ENCODE measurements at places on chromosomes 4 and X.

GRCh38 chrX:23821847-23822246, 38.9 kb downstream of the SAT1 start:
- no peak for DNase-seq

GRCh38 chr4:82611982-82612381, 50.2 kb upstream of the TMEM150C start:
- no peak for DNase-seq

DNA sequence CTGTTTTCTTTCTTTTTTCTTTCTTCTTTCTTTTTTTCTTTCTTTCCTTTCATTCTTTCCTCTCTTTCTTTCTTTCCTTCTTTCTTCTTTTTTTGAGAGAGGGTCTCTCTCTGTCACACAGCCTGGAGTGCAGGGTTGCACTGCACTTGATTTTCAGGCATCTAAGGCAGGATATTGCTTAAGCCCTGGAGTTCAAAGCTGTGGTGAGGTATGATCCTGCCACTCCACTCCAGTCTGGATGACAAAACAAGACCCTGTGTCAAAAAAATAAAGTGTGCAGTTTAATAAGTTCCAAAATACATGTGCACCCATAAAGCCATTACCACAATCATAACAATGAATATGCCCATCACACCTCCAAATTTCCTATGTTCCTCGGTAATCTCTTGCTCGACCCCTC, 10.6 kb upstream of the ZNF718 start:
- no peak for DNase-seq

GRCh38 chr4:99885063-99885664, 9.1 kb downstream of the LAMTOR3 start:
- peak; percentile 81 for DNase-seq

DNA sequence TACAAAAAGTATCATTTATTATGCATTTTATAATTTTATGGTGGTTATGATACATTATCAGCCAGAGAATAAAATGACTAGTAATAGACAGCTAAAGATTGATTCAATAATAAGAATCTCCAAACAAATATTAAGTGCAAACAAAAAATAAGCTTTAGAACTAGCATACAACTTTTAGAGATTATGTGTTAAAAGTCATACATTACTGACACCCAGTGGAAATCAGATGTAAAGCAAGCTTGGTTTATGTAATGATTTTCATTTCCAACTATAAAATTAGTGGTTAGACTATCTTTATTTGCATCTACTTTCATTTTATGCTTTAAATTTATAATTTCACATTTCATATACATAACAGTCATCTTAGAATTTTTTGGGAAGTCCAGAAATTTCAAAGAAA, 57.7 kb downstream of the IL13RA2 start:
- peak; percentile 9 for DNase-seq

GRCh38 chr4:829291-829690, 3.4 kb upstream of the CPLX1 start:
- no peak for DNase-seq

Data from Kasumi-1 (cell line).